ENCODE measurements at places on chromosomes 2 and 18. TPM values are rescaled to one million over a fixed set of nuclear protein-coding genes. Genes with fewer than 3 reads are reported as not detected.

DNA sequence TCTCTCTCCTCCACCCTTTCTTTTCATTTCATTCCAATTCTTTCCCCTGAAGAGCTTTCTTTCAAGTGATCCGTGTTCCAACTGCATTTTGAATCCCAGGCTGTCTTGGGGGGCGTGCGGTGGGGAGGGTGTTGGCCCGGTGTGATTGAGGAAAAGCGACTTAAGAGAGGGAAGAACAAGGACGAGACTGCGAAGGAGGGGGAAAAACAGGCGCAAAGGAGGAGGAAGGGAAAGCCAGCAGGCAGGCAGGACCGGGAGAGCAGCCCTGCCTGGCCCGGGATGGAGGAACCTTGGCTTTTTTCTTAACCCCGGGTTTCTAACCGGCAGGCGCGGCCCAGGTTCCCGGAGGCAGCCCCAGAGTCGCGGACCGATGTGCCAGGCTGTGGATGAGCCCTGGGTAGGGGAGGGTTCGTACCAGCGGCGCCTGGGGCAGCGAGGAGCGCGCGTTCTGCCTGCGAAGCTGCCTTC lies 1.3 kb downstream of the ADCYAP1 start:
- H3K4me1 ChIP-seq, result no peaks in the 10 kb centered on the region
- H3K27ac ChIP-seq, result no peak overlapping the region
- no peak overlapping the region for H3K4me3 ChIP-seq
- H3K27me3 ChIP-seq, result peaks cover 82% of the 10 kb centered on the region
- peak; percentile 86 for DNase-seq

GRCh38 chr2:32228181-32228580 lies 36.5 kb downstream of the NLRC4 start:
- H3K36me3 ChIP-seq, result peaks cover 15% of the 10 kb centered on the region
- H3K4me1 ChIP-seq, result no peaks in the 10 kb centered on the region
- no peaks in the 10 kb centered on the region for H3K27me3 ChIP-seq
- no peak for DNase-seq
- no peak overlapping the region for H3K27ac ChIP-seq

DNA sequence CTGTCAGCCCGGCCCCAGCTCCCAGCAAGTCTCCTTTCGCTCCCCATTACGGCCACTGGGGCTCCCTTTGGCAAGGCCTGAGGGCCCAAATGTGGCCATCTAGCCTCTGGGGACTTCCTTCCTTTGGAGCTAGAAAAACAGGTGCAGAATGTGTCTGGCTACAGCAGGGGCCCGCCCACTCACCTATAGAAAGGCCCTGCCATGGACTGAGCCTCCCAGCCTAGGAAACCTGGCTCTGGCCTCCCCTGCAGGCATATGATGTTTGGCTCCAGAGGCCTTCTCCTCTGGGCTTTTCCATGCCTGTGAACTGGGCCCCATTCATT lies 55.3 kb upstream of the ALPP start:
- no peak overlapping the region for H3K4me3 ChIP-seq
- H3K27ac ChIP-seq, result no peak overlapping the region
- H3K4me1 ChIP-seq, result peaks cover 3% of the 10 kb centered on the region
- H3K27me3 ChIP-seq, result no peaks in the 10 kb centered on the region
- DNase-seq, result no peak

GRCh38 chr18:22471546-22472131 lies 53.9 kb upstream of the CTAGE1 start:
- DNase-seq, result no peak
- peak overlapping the region; percentile 97 for H3K27ac ChIP-seq
- H3K4me1 ChIP-seq, result peaks cover 43% of the 10 kb centered on the region
- no peak overlapping the region for H3K4me3 ChIP-seq
- H3K36me3 ChIP-seq, result no peaks in the 10 kb centered on the region
- no peaks in the 10 kb centered on the region for H3K27me3 ChIP-seq

GRCh38 chr2:202982779-202983491 lies 31.7 kb upstream of the NBEAL1 start:
- DNase-seq, result no peak
- H3K27ac ChIP-seq, result no peak overlapping the region
- H3K4me3 ChIP-seq, result no peak overlapping the region
- no peaks in the 10 kb centered on the region for H3K36me3 ChIP-seq

DNA sequence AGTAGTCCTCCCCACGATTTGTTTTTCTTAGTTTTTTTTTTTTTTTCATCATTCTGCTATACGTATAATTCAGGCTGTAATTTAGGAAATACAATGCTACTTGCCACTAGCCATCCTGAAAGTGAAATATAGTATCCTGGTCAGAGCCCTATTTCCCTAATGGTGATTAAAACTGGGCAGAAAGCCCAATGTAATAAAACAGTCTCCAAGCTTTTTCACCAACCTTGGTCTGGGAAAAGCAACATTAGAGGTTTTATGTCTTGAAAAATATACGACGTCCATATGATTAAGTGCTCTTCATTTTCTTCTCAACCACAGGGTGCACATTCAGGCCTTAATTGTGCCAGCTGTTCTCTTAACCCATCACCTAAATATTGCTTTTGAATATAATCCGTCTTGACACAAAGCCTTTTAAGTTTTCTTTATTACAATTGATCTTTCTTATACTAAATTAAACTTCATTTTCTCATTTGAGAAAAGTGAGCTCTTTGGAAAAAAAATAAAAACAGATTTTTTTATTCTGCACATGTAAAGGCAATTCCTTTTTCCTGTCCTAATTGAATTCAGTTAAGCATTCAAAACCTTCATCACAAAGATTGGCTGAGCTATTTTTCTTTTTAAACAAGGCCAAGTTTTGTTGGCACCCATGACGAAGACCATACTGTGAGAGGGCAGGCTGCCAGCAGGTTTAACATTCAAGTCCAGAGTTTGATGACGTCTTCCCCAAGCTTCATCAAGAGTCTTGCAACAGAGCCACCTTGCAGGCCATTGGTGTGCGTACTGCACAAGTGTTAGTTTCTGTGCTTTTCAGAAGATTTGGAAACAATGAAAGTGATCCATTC lies 52.7 kb downstream of the MAP2 start:
- H3K27ac ChIP-seq, result no peak overlapping the region
- peak; percentile 11 for DNase-seq
- no peaks in the 10 kb centered on the region for H3K27me3 ChIP-seq
- peaks cover 31% of the 10 kb centered on the region for H3K4me1 ChIP-seq
- no peak overlapping the region for H3K4me3 ChIP-seq
- H3K36me3 ChIP-seq, result no peaks in the 10 kb centered on the region

- H3K4me3 ChIP-seq, result no peak overlapping the region
- no peaks in the 10 kb centered on the region for H3K27me3 ChIP-seq
- no peak for DNase-seq
- peaks cover 27% of the 10 kb centered on the region for H3K4me1 ChIP-seq
- H3K27ac ChIP-seq, result no peak overlapping the region
Measured at GRCh38 chr2:7813541-7814292, 868.1 kb upstream of the ID2 start.

- no peaks in the 10 kb centered on the region for H3K27me3 ChIP-seq
- peaks cover 3% of the 10 kb centered on the region for H3K4me1 ChIP-seq
- no peak overlapping the region for H3K27ac ChIP-seq
- DNase-seq, result no peak
- no peak overlapping the region for H3K4me3 ChIP-seq
Measured at GRCh38 chr2:99481941-99482340, 7.9 kb downstream of the REV1 start.

DNA sequence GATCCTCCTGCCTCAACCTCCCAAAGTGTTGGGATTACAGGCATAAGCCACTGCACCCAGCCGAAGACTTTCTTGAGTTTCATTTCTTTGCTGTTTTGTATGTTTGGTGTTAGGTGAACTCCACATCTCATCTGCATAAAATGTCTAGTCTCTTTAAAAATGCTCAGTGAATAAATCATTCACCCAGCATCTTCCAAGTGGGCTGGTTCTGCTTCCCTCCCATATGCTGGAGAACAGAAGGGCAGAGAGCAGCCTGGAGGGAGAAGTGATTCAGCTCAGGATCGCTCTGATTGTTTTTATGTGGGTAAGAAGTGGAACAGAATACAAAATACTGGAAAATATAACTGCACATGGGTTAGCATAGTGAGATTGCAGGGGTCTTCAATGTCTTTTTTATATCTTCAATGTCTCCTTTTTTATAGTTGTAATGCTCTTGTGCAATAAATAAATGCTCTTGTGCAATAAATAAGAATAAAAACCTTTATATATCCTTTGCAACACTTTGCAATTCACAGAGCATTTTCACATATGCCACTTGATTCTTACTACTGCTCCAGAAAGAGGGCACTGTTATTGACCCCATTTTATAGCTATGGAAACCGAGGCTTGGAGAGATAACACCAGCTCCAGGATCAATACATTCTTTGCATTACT lies 253.0 kb upstream of the NCKAP5 start:
- no peaks in the 10 kb centered on the region for H3K27me3 ChIP-seq
- peak overlapping the region; percentile 25 for H3K27ac ChIP-seq
- no peak overlapping the region for H3K4me3 ChIP-seq
- DNase-seq, result no peak
- H3K4me1 ChIP-seq, result peaks cover 37% of the 10 kb centered on the region

DNA sequence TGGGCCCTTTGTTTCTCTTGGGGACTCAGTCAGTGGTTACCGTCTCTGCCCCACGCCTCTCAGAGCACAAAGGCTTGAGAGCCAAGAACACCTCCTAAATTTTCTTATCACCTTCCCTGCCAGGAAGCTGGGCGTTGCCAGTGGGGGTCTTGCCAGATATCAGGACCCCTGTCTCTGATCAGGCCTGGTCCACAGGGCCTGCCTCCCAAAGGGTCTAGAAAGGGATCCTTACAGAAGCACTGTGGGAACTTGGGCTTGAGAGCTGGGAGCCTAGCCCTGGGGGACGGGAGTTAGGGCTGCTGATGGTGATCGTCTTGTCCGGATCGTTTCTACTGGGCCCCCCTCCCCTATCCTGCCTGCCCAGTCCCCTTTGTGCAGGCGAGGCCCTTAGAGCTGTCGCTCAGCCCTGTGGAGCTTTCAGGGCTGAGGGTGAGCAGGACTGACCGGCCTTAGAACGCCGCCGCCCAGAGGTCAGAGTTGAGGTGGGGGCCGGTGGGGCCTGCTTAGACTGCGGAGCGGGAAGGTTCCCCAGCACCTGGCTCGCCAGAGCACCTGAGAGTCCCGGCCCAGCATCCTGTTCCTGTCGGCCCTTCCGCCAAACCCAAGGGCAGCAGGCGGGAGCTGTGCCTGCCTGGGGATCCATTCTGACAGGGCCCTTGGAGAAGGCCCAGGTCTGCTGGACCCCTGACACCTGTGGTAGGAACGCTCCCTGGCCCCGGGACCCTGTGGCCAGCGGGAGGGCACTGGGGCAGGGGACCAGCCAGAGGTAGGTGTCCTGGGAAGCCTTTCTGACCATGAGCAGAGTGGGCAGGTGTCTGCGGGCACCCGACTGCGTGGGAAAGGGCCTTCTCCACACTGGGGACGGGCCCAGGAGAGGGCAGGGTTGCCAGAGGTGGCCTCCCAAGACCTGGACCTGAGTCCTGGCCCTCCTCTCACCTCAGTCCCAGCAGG lies 956 bp downstream of the ESPNL start:
- no peaks in the 10 kb centered on the region for H3K4me1 ChIP-seq
- no peaks in the 10 kb centered on the region for H3K36me3 ChIP-seq
- peak; percentile 86 for DNase-seq
- H3K27me3 ChIP-seq, result no peaks in the 10 kb centered on the region

- H3K4me1 ChIP-seq, result peaks cover 15% of the 10 kb centered on the region
- peak overlapping the region; percentile 73 for H3K4me3 ChIP-seq
- H3K36me3 ChIP-seq, result no peaks in the 10 kb centered on the region
- peak overlapping the region; percentile 57 for H3K27ac ChIP-seq
- DNase-seq, result peak; percentile 96
- peaks cover 15% of the 10 kb centered on the region for H3K27me3 ChIP-seq
Measured at GRCh38 chr18:50307738-50308470, 20.4 kb upstream of the CXXC1 start.

DNA sequence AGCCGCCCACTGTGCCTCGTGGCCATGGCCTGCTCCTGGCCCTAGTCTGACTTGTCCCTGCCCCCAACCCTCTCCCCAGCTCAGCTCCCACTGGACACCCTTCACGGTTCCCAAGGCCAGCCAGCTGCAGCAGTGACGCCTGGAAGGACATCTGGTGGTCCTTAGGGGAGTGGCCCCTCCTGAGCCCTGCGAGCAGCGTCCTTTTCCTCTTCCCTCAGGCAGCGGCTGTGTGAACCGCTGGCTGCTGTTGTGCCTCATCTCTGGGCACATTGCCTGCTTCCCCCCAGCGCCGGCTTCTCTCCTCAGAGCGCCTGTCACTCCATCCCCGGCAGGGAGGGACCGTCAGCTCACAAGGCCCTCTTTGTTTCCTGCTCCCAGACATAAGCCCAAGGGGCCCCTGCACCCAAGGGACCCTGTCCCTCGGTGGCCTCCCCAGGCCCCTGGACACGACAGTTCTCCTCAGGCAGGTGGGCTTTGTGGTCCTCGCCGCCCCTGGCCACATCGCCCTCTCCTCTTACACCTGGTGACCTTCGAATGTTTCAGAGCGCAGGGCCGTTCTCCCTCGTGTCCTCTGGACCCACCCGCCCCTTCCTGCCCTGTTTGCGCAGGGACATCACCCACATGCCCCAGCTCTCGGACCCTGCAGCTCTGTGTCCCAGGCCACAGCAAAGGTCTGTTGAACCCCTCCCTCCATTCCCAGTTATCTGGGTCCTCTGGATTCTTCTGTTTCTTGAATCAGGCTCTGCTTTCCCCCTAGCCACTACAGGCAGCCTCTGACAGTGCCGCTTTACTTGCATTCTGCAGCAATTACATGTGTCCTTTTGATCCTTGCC lies 35.8 kb downstream of the ANO7 start:
- peak overlapping the region; percentile 15 for H3K27ac ChIP-seq
- DNase-seq, result peak; percentile 97
- H3K27me3 ChIP-seq, result no peaks in the 10 kb centered on the region
- peak overlapping the region; percentile 20 for H3K4me3 ChIP-seq
- peaks cover 39% of the 10 kb centered on the region for H3K36me3 ChIP-seq
- H3K4me1 ChIP-seq, result peaks cover 15% of the 10 kb centered on the region

DNA sequence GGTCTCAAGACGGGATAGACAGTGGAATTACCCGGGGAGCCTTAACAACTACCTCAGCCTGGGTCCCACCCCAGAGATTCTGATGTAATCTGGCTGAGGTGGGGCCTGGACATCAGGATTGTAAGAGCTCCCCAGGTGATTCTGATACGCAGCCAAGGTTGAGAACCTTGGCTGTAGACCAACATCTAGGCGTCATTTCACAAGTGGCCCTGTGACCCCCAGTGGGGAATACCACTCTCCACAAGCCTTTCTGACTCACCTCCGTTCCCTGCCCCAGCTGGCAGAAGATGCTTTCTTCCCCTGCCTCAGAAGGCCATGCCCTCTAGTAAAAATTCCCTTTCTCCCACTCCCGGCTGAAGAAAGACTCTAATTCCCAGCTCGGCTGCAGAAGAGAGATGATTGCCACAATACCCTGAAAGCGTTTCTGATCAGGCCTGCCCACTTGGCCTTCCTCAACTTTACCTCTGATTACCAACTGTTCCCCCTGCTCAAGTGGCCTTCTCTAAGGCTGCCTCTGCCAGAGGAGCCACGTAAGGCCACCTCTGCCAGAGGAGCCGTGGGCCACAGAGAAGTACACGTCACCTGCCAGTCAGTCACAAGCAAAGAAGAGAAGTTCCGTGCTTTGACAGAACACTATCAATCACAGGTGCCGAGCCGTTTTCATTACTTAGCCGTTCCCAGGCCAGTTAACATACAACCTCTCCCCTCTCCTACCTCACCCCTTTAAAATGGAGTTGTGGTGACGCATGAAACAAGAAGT lies 116.8 kb upstream of the PKDCC start:
- no peaks in the 10 kb centered on the region for H3K36me3 ChIP-seq
- no peak overlapping the region for H3K27ac ChIP-seq
- H3K27me3 ChIP-seq, result no peaks in the 10 kb centered on the region
- peaks cover 49% of the 10 kb centered on the region for H3K4me1 ChIP-seq

- peaks cover 29% of the 10 kb centered on the region for H3K27me3 ChIP-seq
- no peak overlapping the region for H3K4me3 ChIP-seq
- DNase-seq, result peak; percentile 68
- H3K27ac ChIP-seq, result no peak overlapping the region
- no peaks in the 10 kb centered on the region for H3K36me3 ChIP-seq
Measured at GRCh38 chr2:218032336-218033171, 29.8 kb upstream of the TNS1 start.

Gene KRTCAP3
- under 0.01 TPM for total RNA-seq

Measured in osteoblast (primary cell).